ENCODE measurements at places on chromosomes 4 and X.

GRCh38 chr4:39996811-39997210 is 19.1 kb upstream of the PDS5A start:
- no peak for DNase-seq

DNA sequence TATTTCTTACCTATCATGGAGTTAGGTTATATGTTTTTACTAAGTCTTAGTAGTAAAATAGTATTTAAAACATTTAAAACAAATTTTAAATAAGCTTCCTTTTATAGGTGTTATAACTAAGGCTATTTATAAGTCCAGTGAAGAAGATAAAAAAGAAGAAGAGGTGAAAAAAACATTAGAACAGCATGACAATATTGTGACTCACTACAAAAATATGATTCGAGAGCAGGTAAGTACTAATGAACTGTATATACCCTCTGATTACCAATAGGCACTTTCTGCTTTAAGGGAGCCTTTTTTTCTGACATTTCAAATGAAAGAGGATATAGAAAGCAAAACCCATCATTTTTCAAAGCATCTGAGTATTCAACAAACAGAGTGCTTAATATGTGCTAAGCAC is 76.6 kb downstream of the USO1 start:
- no peak for DNase-seq

DNA sequence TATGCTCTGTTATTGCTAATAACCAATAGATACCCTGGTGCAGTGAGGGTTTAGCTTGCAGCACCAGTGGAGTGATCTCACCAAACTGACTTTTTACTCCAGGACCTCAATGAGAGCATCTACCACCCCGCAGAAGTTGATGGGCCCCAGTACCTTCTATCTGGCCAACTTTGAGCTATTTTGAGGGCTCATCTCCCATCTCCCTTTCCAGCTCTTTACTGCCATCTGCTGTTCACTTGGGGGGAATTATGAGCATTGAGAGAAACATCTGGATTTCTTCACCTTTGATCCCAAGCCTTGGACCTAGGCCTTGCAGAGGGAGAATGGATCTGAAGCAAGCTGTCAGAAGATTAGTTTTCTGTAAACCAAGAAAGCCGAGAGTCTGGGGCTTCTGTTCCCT is 143.6 kb downstream of the TMEM164 start:
- peak; percentile 42 for DNase-seq

DNA sequence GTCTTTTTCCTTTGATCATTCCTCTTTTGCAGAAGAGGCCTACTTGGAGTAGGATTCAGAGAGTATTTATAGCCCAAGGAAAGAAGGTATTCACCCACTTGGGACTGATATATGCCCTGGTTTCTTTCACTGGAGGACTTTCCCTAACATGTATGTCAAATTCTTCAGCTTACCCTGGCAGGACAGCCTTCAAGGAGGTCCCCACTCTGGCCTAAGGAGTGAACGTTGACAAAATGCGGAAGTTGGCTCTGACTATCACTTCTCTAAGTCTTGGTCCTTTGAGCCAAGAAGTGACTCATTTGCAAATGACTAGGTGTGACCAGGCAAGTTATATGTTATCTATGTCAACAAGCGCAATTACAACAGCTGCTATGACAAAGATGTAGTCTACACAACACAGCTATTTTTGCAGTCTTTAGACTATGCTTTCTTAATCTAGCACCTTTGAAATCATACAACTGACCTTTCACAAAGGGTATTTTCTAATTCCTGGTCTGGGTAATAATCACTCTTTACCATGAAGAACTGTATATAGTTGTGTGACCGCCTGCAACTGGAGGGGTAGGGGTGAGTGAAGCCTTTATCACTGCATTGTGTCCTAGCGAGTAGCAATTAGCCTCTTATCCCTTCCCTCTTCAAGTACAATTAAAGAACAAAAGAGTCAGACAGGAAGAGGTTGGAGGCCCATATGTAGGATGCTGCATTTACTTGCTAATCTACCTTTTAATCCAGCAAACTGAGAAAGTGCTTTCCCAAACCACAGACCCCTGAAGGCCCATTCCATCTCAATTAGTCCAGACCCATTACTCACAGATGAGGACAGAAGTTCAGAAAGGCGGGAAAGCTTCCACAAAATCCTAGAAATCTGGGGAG is 50.1 kb downstream of the RASGEF1B start:
- DNase-seq: no peak

DNA sequence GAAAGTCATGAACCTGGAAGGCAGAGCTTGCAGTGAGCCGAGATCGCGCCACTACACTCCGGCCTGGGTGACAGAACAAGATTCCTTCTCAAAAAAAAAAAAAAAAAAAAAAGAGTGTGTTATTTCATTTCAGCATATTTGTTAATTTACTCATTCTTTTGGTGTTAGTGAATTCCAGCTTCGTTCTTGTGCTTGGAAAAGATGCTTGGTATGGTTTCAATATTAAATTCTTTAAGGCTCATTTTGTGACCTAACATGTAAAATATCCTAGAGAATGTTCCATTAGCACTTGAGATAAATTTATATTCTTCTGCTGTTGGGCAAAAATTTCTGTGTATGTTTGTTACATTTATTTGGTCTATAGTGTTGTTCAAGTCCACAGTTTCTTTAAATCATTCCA is 66.8 kb downstream of the SPIN3 start:
- no peak for DNase-seq

GRCh38 chr4:173909294-173909693 is 374.2 kb downstream of the FBXO8 start:
- DNase-seq: no peak

- peak; percentile 2 for DNase-seq
Observed at GRCh38 chrX:46208225-46208854, 336.9 kb downstream of the ZNF674 start.

DNA sequence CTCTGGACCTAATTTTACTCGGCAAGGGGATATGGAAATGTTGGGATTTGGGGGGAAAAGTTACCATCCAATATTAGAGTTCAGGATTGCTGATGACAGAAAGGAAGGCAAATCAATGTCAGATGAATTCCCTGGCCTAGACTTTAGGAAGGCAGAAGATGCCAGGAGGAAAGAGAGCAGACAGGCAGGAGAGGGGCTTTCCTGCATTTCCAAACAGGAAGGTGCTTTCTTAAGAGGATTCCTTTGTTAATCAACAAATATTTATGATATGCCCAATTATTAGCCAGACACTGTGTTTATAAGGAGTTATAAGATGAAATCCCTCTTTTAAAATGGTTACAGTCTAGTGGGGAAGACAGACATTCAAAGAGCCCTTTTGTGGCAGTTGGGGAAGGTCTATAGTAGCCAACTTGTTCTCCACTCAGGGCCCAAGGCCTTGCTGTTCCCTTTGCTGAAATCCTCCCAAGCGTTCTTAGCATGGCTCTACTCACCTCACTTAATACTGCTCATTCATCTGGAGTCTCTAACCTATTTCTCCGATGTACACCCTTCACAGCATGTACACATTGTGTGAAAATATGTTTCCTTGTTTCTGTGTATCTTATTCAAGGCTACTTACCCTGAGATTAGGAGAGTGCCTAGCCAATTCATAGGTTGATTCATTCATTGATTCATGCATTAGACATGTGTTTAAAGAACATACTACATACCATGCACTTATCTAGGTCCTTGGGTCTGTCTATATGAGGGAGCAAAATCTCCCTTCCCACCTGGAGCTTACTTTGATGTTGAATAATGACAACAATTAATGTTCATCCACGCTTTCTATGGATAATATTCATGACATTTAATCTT is 5.3 kb downstream of the IGFBP7 start:
- DNase-seq: no peak

DNA sequence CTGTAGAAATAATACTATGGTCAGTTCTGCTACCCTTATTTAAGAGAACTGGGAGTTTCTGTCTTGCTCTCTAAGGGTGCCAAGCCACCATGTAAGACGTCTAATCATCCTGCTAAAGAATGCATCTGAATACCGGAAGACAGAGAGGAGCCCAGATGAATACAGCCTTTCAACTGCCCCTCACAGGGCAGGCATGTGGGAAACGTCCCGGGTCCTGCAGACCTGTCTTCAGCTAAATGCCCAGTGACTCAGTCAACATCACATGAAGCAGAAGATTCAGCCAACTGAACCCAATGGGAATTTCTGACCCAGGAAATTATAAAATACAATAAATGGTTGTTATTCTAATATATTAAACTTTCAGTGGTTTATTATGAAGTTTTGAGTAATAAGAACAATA is 2141.0 kb upstream of the AGA start:
- no peak for DNase-seq

DNA sequence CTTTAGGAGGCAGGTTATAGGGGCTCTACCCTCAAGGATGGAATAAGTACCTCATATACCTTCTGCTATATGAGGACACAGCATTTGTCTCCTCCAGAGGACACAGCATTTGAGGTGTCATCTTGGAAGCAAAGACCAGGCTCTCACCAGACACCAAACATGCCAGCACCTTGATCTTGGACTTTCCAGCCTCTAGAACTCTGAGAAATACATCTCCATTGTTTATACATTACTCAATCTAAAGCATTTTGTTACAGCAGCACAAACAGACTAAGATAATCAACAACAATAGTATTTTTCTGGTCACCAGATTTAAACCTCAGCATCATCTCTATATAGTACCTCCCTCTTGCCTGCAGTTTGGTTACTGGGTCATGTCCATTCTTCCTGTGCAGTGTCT is 237.5 kb upstream of the KLF3 start:
- no peak for DNase-seq

GRCh38 chr4:184421533-184422155 is 52.7 kb downstream of the IRF2 start:
- DNase-seq: no peak

DNA sequence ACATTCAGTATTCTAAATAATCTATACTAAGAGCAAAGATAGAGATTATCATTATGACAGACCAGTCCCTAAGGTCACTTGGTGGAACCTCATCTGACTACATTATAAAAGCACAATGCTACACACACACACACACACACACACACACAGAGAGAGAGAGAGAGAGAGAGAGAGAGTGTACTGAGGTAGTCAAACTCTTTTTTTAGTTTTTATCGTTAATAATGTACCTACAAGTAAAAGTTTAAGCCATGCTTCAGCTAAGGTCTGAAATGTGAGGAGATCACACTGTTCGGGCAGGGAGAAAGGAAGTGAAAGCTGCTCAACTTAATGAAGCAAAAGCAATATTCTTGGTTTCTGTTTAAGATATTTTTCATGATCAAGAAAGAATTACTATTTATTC is 75.8 kb upstream of the CCDC160 start:
- no peak for DNase-seq

DNA sequence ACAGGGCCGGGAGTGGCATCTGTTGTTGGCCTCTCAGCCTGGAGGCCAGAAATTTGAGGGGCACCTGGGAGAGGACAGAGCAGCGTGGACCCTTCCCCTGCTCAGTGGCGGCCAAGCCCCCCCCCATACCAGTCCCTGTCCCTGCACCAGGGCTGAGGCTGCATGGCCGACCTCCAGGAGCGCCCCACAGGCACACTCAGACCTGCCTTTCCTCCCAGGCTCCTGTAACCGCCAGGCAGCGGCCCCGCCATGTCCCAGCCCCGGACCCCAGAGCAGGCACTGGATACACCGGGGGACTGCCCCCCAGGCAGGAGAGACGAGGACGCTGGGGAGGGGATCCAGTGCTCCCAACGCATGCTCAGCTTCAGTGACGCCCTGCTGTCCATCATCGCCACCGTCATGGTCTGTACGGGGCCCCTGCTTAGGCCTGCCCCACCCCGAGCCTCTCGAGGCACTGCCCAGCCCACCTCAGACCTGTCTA is 15.3 kb downstream of the TMEM175 start:
- no peak for DNase-seq

GRCh38 chrX:112759512-112759911 is 79.8 kb upstream of the LHFPL1 start:
- DNase-seq: peak; percentile 61

DNA sequence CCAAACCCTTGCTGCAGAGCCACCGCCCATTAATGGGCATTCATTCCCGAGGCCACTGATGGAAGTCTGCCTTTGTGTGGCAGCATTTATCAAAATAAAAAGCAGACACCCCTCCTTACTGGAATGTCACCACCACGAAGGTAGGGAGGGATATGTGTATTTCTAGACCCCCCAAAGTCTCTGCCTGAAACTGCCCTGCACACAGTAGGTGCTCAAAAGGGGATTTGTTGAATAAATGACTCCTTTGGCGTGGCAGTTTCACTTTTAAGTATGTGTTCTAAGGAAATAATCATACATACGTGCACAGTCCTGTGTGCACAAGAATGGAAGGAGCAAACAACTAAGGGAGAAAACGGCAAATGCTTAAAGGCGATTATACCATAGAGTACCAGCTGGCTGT is 23.6 kb upstream of the GLOD5 start:
- DNase-seq: no peak

DNA sequence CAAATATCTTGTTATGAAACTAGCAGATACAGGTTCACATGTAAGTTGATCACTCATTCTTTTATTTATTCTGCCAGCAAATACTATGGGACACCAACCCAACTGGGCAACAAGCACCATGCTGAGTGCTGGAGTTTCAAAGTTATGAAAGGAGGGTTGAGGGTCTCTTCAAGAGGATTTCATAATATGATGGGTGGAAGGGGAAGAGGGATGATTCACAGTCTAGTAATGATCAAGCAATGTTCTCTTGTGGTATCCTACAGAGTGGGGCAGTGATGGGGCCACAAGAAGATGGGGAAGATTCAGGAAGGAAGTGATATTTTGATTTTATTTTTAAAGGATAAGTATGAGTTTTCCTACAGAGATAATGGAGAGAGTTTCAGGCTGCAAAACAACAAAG is 46.2 kb upstream of the TXK start:
- no peak for DNase-seq

- no peak for DNase-seq
Observed at GRCh38 chrX:20988118-20988517, 386.1 kb upstream of the CNKSR2 start.

- no peak for DNase-seq
Observed at GRCh38 chr4:82124365-82124764, 249.4 kb downstream of the HNRNPD start.

- no peak for DNase-seq
Observed at GRCh38 chr4:117447925-117448324, 362.5 kb upstream of the TRAM1L1 start.

DNA sequence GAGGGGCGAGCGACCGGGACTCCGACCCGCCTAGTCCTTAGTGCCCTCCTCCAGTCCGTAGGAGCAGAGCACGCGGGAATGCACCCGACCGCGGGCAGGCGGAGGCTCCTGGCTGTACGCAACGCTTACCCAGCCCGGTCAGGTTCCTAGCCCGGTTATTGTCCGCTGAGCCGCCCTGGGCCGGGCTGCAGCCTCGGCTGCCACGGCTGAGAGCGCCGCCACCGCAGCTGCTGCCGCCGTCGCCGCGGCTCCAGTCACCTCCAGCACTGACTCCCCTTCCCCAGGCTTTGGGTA is at the start of gene AMER1:
Gene AMER1, minus strand, starts transcription at position 268 of the 294 bp plus-strand sequence. CDS start 12,422 bp downstream, outside the sequence.
- no peak for DNase-seq

Data from ACHN (cell line).